DND-41 (cell line): ENCODE measurements at places on chromosomes 6 and 20.

- DNase-seq = no peak
Observed at GRCh38 chr20:18042229-18042628, 15.5 kb downstream of the OVOL2 start.

- no peak for DNase-seq
Observed at GRCh38 chr6:12266571-12266970, 23.6 kb upstream of the EDN1 start.

DNA sequence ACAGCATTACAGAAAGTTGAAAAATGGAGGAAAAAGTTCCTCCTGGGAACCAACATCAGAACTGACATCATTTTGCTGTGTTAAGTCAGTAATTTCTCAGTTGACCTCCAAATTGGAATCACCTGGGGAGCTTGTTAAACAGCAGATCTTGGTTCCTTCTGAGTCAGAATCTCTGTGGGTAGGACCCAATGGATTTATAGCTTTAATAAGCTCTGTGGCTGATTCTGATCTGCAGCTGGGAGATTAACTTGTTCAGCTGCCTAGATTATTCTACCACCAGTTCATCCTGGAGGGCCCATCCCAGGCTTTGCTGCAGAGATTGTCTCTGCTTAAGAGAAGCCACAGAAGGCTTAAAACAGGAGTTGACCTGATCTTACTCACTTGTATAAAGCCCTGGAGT is 90.7 kb upstream of the POPDC3 start:
- no peak for DNase-seq

- DNase-seq = peak; percentile 47
Observed at GRCh38 chr20:32206760-32207625, 550 bp downstream of the PLAGL2 start.

DNA sequence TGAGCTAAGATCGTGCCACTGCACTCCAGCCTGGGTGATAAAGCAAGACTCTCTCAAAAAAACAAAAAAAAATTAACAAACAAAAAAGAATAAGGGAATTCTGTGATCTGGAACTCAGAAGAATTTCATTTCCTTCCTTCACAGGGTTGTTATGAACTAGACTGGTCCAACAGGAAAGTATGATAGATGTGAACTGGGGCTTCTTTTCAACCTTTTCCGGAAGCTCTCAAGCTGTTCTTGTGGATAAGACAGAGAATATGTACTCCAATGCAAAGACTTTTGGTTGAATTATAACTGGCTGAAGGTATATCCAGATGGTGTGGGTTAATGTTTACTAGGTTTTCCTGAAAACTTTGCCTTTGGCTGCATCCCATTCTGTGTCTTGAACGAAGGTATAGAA is 5.3 kb downstream of the RNF8 start:
- no peak for DNase-seq

- no peak for DNase-seq
Observed at GRCh38 chr6:4603291-4603690, 172.9 kb upstream of the CDYL start.

GRCh38 chr6:158143700-158144099 is 24.4 kb downstream of the SERAC1 start:
- no peak for DNase-seq

DNA sequence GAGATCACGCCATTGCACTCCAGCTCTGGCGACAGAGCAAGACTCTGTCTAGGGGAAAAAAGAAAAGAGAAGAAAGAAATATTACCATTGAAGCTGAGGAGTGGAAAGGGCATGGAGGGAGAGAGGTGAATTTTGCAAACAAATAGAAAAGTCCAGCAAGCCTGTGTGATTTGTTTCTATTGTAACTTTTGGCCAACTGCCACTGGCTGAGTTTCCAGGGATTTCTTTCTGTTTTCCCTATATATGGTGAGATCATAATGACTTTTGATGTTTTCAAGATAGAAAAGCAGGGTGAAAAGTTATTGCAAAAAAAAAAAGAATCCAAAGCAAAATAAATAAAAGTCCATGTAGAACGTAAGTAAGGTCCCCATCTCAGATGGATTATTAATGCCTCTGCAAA is 184.2 kb upstream of the RALGAPA2 start:
- DNase-seq = no peak
